ENCODE measurements at places on chromosomes 1 and 21.

DNA sequence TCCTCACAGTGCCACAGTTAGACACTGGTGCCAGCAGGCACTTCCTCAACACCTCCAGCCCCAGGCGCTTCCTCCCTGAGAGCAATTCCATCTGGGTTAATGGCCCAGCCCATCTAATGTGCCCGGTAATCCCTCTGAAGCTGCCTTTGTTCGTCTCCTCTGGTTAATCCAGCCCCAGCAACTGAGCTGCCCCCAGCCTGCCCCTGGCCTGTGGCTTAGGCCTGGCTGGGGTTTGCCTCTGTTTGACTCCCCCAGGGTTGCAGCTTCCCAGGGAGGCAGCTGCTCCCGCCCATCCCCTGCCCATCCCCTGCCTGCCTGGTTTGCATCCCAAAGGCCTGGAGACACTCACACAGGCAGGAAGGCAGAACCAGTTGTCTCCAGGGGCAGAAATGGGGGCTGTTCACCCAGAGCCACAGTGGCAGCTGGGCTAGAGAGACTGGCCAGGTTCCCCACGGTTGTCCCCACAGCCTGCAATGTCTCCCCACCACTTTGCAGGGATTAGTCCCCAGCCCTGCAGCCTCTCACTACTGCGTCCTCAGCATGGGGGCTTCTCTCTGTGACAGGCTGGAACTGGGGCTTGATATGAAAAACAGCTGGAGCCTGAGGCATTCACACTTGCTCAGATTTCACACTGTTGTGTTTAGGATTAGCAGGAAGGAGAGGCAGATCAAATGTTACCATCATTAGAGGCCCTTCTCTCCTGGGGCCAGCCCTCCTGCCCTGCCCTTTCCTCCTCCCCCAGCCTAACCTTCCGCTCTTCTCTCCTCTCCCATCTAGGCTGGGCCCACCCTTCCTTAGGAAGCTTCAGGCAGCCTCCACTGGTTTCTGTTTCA is 120.2 kb downstream of the TLR5 start:
- DNase-seq = no peak

DNA sequence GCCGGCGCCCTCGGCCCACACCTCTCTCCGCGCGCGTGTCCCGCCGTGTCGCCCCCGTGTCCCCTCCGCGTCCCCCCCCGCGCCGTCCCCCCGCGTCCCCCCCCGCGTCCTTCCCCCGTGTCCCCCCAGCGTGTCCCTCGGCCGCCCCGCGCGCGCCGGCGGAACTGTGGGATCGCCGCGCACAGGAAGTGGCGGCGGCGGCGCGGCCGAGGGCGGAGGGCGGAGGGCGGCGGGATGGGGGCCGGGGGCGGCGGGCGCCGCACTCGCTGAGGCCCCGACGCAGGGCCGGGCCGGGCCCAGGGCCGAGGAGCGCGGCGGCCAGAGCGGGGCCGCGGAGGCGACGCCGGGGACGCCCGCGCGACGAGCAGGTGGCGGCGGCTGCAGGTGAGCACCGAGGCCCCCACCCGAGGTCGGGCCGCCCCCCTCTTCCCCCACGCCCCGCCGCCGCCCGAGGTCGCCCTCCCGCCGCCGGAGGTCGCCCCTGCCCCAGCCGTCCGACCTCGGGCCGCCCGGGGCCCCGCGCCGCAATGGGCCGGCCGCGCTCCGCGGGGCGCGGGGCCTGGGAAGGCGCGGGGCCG is at the start of gene AGPAT3:
TSS of gene AGPAT3 (plus strand) at position 262 of the 578 bp plus-strand sequence. CDS start 94,459 bp downstream, outside the sequence.
- DNase-seq = no peak

GRCh38 chr1:239367196-239367810 is 19.1 kb upstream of the CHRM3 start:
- no peak for DNase-seq

GRCh38 chr21:45836268-45836655 is 145.3 kb upstream of the COL6A1 start:
- no peak for DNase-seq

DNA sequence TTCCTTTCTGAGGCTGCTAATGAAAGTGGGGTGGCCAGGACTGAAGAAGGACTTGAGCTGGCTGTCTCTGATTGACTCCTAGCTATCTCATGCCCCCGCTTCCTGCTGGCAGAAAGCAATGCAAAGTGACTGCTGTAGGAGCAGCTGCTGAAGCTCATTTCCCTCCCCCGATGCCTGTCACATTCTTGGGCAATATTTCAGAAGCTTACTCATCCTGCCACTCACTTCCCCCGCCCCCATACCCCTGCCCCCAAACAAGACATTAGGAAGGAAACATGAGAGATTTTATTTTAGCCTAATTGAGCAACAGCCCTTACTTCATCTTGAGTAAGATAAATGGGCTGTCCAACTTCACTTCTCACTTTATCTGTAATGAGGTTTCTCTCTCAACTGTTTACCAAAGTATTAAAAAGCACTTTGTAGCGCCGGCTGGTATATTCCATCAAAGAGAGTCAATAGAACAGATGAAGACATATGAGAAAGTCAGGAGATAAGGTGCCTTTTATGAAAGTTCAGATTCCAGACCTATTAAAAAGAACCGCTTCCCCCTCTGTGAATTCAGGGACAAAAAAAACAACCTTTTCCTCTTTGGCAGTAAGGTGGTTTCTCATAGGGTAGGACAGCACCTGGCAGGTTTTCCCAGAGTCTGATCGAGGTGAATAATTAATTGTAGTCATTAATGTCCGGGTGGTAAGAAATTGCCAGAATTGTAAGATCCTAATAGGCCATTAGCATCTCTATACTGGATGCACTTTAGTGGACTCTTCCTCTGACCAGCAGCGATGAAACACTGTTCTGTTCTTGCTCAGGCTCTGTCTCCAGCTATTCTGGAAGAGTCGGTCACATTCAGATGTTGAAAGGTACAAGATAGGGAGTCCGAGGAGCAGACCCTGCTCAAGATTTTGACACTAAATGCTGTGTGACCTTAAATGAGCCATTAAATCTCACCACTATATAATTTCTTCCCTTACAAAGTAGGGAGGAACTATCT is 70.2 kb downstream of the SH3GLB1 start:
- peak; percentile 33 for DNase-seq

DNA sequence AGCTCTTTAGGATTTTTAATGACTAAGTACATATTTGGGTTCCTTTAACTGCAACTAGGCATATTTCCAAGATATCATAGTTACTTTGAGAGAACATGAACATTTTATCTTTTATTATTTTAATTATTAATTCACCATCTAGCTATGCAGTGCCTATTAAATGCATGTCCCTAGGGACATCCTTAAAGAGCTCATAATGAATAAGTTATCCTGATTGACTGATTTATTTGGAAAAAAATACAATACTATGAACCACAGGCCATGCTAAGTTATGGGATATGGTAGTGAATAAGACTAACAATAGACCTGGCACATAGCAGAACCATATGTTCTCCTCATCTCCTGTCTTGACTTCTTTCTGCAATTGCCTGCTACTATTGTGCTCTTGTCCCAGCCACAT is 16.4 kb upstream of the C1orf105 start:
- no peak for DNase-seq

GRCh38 chr1:53372501-53372951 is 44.7 kb upstream of the LRP8 start:
- DNase-seq = no peak

DNA sequence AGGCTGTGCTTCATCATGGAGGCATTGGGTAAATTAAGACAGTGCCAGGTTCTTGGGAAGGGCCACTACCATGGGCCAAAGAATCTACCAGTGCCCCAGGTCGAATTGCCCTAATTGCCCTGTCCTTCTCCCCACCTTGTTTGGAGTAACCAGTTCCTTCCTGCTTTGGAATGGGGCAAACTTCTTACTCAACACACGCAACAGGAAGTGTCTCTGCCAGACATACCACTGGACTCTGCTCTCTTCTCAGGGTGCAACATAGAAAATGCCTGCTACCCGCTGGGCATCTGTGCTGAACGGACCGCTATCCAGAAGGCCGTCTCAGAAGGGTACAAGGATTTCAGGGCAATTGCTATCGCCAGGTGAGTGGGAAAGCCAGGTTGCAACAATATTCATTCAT is 15.8 kb downstream of the CDA start:
- DNase-seq = no peak

GRCh38 chr21:38751379-38752050 is 54.2 kb upstream of the ETS2 start:
- no peak for DNase-seq

GRCh38 chr1:220741349-220741748 is 6.8 kb upstream of the MTARC2 start:
- no peak for DNase-seq

DNA sequence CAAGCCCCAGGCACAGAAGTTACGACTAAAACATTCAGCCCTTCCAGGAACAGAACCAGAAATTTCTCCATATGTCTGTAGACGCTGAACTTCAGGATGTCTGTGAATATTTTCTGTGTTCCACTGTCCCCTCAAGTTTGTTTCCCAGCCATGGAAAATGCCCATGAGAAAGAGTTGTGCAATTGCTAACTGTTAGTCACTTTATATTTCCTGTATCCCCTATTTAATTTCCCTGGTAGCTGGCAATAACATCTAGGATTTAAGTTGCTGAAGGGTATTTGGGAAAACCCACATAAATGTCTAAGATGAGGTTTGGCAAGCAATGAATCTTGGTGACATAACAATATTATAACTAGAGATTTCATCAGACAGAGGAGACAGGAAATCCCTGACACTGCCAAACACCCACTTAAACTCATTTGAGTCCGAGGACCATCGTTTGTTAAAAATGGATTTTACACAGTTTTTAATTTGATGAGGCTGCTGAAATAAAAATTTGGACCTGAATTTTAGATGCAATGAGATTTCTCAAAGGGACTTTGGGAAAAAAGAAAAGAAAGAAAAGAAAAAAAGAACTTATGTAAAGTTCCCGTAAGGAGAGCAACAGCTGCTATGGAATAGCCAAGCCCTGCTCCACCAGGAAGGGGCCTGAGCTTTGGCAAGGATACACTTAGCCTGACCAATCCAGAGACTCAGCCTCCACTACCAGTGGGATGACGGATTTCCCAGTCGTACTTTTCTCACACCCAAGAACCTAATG is 21.8 kb upstream of the ERRFI1 start:
- DNase-seq = no peak

DNA sequence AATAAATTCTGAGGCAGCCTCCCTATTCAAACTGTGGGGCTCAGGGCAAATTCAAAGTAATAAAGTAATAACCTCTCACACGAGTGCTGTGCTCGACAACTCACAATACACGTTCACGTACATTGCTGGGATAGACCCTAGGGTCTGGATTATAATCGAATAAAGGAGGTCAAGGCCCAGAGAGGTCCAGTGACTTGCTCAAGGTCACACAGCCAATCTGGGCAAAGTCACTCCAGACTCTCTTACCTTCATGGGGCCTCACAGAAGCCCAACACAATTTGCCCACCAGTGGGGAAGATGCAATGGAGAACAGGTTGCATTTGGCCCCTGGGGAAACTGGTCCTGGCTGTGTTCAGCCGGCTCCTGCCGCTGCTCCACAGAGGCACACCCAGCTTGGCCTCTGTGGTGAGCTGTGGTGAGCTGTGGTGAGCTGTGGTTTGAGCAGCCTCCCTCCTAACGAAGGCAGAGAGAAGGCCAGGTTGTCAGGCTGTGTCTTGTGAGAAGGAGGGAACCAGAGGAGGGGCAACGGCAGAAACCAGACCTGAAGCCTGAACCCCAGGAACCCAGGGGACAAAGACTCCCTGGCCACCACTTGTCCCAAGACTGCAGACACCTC is 35.1 kb downstream of the NUAK2 start:
- DNase-seq = peak; percentile 46

- no peak for DNase-seq
These were observed 21.0 kb downstream of the RAVER2 start for GRCh38 chr1:64765826-64766225.

GRCh38 chr1:67835663-67836452 is 2.6 kb upstream of the GNG12 start:
- DNase-seq = no peak

GRCh38 chr21:28455253-28455600 is 537.5 kb downstream of the LTN1 start:
- DNase-seq = no peak

DNA sequence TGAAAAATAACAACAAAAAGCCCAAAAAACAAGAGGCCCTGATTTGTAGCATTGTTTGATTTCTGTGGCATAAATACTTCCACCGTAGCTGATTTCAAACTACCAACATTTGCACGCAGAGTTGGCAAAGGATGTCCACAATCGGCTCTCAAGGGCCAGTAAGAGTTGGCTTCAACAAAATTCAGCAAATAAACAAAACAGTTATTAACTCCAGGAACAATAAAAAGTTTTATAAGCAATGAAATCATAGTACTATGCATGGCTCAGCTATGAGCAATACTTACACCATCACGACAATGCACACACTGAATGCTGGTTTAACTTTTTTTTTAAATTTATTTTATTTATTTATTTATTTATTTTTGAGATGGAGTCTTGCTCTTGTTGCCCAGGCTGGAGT is 8.7 kb upstream of the COX20 start:
- no peak for DNase-seq

DNA sequence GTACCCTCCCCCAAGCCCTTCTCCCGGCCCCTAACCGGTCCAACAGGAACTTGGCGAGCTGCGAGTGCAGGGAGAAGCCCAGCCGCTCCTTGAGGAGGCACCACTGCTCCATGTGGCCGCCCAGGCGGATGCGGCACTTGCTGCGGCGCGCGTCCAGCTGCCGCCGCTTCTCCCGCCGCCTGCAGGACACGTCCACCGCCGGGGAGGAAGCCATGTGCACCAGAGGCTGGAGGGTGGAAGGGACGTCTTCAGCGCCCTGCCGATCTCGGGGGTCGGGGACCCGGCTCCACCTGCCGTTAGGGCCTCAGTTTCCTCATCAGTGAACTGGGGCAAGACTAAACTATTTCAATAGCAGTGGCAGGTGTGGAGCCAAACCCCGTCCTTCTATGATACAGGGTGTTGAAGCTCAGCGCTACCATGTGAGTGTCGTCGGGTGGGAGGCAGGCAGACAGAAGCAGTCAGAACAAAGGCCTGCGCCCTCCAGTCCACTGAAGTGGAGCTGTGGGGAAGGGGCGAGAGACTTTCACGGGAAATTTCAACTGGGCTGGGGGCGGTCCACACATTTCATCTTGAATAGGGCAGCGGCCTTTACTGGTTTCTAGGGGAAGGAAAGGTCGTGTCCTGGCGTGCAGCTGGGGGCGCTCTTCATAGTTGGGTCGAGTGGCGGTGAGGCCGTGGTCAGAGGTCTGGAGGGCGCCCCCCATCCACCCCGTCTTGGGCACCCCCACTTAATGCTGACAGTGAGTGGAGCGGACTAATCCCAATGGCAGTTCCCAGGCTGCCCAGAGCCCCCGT is 592 bp downstream of the ZNF692 start:
- DNase-seq = no peak

- peak; percentile 69 for DNase-seq
These were observed 25.0 kb downstream of the CD244 start for GRCh38 chr1:160837558-160838205.

DNA sequence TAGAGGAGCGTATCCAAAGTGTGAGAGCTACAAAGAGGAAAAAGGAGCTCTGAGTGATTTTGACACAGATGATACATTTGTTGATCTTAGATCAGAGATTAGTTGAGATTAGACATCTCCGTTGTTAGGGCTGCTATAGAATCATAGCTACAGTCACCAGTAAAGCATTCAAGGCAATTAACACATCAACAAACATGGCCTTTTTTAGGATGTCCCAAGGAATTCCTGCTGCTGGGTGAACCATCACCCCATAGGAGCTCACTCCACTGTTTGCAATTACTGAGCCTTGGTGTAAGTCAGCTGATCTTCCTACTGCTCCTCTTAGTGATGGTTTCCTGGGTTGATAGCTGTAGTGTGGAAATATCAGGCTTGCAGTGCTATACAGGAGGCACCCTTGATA is 6.7 kb upstream of the RSRP1 start:
- DNase-seq = no peak

GRCh38 chr21:27700974-27701614 is 734.2 kb upstream of the ADAMTS5 start:
- peak; percentile 32 for DNase-seq

All from activated T-cell treated with anti-CD3 and anti-CD28 coated beads for 24 hours (primary cell).